NCI-H1930 (cell line): ENCODE measurements at places on chromosomes 1 and 21.

GRCh38 chr1:32969566-32969965 lies 5.0 kb upstream of the RNF19B start:
- DNase-seq = no peak

GRCh38 chr1:115409094-115410015 lies 71.3 kb upstream of the NGF start:
- DNase-seq = no peak

GRCh38 chr1:118210051-118210722 lies 25.2 kb upstream of the SPAG17 start:
- DNase-seq = no peak

DNA sequence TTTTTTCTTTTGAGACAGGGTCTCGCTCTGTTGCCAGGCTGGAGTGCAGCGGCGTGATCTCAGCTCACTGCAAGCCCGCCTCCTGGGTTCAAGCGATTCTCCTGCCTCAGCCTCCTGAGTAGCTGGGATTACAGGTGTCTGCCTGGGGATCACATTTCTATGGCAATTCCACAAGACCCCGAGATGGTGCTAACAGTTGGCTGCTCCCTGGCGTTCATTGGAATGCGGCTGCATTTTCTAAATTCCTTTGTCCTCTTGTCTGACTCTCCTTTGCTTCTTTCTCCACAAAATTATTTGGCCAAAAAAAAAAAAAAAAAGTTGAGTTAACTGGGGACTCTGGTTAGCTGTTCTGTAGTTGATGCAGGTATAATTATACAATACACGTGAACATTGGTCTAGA lies 176.4 kb downstream of the ETS2 start:
- no peak for DNase-seq

GRCh38 chr21:36783612-36784374 lies 84.9 kb downstream of the SIM2 start:
- no peak for DNase-seq

- no peak for DNase-seq
Observed at GRCh38 chr21:22585558-22585957, 1587.3 kb downstream of the NCAM2 start.

GRCh38 chr1:212838145-212838544 lies 9.3 kb downstream of the SPATA45 start:
- DNase-seq = no peak

DNA sequence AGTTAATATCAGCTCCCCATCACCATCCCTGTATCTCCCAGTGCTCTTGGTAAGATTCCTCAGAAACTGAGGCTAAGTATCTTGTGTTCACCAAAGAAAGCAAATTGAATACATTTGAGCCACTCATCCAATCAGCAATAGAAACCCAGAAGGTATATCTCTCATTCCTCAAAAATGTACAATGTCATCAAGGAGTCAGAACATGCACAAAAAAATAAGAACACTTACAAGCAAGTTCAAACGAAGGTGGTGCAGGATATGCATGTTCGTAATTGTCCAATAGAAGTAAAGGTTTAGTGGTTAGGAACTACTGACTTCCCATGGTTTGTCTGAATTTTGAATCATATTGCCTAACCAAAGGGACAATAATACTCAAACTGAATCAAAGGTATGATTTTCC lies 24.3 kb downstream of the RXRG start:
- DNase-seq = no peak

DNA sequence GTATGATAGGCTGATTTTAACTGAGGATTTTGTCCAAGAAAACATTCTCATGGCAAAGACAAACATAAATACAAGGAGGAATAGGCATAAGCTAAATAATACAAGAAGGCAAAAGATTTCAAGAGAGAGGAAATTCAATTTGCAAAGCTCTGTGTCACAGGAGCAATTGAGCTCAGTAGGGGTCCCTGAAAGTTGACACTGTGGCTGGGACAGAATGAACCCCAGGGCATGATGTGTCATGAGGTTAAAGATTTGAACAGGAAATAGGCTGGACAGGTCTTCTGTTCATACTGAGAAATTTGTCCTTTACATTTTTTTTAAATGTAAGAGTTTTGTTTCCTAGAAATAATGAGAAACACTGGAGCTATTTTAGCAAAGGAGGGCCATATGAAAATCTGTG lies 555.4 kb upstream of the NEGR1 start:
- DNase-seq = no peak

- no peak for DNase-seq
Observed at GRCh38 chr1:151960780-151961513, 32.7 kb downstream of the S100A10 start.

DNA sequence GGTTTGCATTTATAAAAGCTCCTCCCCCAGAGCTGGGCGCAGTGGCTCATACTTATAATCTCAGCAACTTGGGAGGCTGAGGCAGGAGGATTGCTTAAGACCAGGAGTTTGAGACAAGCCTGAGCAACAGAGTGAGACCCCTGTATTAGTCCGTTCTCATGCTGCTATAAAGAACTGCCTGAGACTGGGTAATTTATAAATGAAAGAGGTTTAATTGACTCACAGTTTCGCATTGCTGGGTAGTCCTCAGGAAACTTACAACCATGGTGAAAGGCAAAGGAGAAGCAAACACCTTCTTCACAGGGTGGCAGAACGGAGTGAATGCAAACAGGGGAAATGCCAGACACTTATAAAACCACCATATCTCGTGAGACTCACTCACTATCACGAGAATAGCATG lies 52.5 kb downstream of the ZNF684 start:
- DNase-seq = no peak

DNA sequence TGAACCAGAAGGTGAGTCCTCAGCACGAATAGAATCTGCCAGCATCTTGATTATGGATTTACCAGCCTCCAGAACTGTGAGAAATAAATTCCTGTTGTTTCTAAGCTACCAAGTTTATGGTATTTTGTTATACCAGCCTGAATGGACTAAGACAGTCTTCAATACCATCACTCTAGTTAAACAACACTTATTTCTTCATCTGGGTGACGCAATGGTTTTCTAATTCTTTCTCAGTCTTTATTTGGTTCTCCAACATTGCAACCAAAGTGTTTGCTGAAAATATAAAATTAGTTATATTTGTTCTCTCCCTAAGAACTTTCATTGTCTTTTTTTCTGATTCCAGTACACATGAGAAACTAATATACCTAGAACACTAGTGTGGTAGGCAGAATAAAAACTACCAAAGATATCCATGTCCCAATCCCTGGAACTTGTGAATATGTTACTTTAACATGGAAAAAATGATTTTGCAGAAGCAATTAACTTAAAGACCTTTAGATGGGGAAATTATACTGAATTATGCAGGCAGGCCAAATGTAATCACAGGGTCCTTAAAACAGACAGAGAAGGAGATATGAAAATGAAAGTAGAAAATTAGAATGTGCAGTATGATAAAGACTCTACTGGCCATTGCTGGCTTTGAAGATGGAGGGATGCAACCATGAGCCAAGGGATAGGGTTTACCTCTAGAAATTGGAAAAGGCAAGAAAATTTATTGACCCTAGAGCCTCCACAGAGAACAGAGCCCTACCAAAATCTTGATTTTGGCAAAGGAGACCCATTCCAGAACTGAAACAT lies 1115.1 kb downstream of the PLA2G4A start:
- no peak for DNase-seq

DNA sequence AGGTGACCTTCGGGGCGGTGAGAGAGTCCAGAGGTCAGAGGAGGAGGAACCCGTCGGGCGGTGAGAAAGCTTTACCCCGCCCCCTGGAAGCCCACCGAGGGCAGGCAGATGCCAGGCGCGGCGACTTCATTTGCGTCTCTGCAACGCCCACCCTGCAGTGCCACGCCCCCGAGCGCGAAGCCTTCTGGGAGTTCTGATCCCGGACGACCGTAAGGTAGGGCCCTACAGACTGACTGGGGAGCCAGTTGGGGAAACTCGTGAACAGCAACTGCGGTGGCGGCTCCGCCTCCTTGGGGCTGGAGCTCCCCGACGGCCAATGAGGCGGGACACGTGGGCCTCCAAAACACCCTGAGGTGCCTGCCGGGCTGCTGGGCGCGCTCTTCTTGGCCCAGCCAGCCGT lies 46.0 kb upstream of the EDARADD start:
- DNase-seq = no peak

GRCh38 chr1:53755874-53756273 lies 16.9 kb upstream of the GLIS1 start:
- no peak for DNase-seq

DNA sequence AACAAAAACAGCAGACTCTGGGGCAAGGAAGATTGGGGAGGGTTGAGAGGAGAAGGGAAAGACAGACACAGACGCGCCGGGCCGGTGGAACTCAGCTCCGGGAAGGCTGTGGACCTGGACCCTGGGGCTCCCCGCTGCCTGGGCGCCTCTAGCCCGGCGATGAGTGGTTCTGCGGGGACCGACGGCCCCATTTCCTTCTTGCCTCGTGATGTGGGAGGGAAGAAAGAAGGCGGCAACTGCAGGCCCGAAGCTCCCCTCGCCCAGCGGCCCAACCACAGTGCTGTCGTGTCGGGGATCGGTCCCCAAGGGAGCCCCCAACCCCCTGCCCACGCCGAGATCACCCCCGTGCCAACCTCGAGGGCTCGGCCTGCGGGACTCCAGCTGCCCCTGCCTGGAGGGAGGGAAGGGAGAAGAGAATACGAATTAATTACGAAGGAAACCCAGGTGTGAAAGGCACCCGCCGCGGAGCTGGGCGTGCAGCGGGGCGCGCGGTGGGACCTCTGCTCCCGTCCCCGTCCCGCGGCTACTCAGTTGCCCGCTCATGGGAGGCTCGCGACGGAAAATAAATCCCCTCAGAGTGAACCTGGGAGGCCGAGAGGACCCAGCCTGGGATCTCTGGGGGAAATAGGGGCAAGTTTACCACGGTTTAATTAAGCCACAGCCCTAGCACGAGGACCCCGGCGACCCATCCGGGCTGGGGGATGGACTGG lies 7.4 kb downstream of the FOXD3 start:
- no peak for DNase-seq

DNA sequence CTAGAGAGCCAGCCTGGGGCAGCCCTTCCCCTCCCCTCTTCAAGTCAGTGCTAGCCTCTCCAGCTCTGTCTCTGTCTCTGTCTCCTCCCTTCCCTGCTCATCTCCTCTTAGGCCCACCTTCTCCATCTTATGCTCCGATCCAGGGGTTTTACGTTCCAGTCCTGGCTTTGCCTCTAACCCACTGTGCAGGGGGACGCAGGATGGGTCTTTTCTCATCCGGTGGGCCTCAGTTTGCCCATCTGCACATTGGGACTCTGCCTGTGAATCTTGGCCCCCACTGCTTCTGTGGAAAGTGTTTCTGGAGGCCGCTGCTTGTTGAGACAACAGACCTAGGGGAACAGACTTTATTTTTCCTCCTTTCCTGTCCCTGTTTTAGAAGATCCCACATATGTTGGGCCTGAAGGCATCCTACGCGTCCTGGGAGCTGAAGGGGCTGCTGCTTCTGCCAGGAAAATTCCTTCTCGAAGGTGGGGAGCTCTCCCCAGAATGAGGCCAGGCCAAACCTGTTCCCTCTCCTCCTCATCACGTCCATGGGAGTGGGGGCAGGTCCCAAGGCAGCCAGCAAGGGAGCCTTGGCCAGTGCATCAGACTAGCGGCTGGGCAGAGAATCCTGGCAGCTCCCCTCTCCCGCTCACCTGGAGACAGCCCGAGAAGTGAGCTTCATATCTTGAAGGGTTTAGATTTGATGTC lies 99.5 kb upstream of the CSF3R start:
- no peak for DNase-seq

- DNase-seq = no peak
Observed at GRCh38 chr1:233424779-233425178, 97.3 kb downstream of the MAP3K21 start.

- DNase-seq = no peak
Observed at GRCh38 chr1:163538667-163539066, 216.9 kb downstream of the NUF2 start.

DNA sequence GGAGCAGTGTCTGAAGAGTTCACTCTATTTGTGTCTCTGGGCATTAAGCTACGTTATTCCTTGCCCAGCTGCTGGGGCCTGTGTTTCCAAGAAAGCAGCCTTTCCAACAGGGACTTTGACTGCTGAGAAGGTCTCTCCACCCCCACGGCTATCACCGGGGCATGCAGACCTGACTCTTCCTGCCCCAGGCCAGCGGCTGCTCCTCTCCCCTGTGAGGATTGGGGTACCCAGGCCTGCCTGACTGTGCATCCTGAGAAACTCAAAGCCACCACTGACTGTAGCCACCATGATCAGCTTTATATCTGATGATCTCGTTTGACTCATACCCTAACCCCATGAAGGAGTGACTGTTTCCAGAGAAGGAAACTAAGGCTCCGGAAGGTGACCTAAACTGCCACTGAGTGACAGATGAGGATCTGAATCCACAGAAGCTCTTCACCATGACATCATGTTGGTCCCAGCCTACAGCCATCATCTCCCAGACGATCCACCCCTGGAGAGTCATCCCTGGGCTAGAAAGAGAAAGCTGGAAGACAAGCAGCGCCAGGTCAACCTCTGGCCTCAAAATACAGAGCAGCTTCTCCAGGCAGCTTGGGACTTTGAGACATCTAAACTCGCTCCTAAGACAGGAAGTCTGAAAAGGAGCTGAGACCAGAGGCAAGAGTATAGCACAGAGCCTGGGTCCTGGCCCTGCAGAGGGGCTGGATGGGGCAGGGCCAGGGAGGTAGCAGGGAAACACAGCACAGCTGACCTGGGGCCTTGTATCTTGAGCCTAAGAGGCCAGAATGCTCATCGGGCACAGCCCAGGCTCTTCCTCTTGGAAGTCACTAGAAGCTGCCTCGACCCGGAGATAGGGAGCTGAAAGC lies 244.0 kb upstream of the VAMP3 start:
- no peak for DNase-seq

GRCh38 chr1:212738330-212738729 lies 38.7 kb upstream of the BATF3 start:
- DNase-seq = no peak

DNA sequence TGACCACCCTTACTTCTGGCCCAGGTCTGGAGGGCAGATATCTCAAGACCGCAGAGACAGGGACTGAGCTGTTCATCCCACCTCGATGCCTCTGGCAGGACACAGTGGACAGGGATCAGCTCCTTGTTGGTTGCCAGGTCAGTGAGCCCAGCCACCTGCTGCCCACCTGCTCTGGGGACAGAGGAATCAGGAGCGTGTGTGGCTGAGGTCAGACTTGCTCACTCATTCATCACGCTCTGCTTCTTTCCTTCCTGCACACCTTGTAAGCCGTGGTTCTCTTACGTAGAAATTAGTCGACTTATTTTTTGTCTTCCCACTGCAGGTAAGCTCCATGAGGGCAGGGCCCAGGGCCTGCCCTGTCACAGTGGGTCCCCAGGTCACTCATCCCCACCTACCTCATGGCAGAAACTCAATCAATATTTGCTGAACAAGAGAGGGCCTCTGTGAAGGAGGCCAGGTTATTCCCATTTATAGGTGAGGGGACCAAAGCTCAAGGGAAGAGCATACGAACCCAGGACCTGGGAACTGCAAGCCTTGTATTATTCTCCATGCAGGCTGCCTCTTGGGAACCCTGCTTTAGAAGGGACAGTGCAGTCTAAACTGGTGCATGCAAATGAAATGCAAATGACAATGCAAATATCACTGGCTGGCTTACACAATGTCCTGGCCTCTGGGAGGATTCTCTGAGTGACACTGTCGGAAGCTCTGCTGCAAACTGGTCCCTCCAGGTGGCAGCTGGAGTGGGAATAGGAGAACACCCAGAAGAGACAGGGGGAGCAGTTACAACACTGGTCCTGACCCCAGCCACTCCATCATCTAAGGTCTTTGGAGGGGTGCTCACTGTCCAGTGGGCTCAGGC lies 58.4 kb upstream of the PAX7 start:
- no peak for DNase-seq
